Osteoblast (primary cell): ENCODE measurements at places on chromosomes 12 and 14. TPM values are rescaled to one million over a fixed set of nuclear protein-coding genes. Genes with fewer than 3 reads are reported as not detected.

Gene SLC10A1
- not detected in 2 replicates for total RNA-seq

Gene SIX1
- total RNA-seq = 18.1 and 21.5 TPM in 2 replicates

Gene ZNF140
- 21.0 and 24.5 TPM in 2 replicates for total RNA-seq

Gene C2CD5
- 22.1 and 25.0 TPM in 2 replicates for total RNA-seq

Gene MYF6
- not detected in 2 replicates for total RNA-seq

Gene GLS2
- 0.36 TPM in 1 of 2 replicates, not detected in the other for total RNA-seq

Gene KLHL33
- 0.36 and 0.59 TPM in 2 replicates for total RNA-seq

Gene THTPA
- 27.4 and 27.5 TPM in 2 replicates for total RNA-seq

Gene TAS2R31
- 7.2 and 9.7 TPM in 2 replicates for total RNA-seq

Gene SDR9C7
- total RNA-seq = not detected in 2 replicates

Gene CLEC1B
- not detected in 2 replicates for total RNA-seq

Gene TAS2R46
- total RNA-seq = 3.5 and 5.4 TPM in 2 replicates

Gene C12orf50
- under 0.01 TPM in 1 of 2 replicates, not detected in the other for total RNA-seq

Gene ALKBH2
- total RNA-seq = 22.4 and 25.0 TPM in 2 replicates

Gene EFS
- total RNA-seq = 9.8 and 14.1 TPM in 2 replicates

Gene LRRC10
- total RNA-seq = not detected in 2 replicates

Gene FAM222A
- 0.29 and 0.36 TPM in 2 replicates for total RNA-seq

Gene C12orf54
- not detected in 2 replicates for total RNA-seq
